CD4-positive, alpha-beta T cell treated with Interleukin-17A for 1 hour (primary cell): ENCODE measurements at places on chromosomes 1 and 21.
A peak's percentile ranks its signal among the peaks of the same experiment; 100 is the strongest.

DNA sequence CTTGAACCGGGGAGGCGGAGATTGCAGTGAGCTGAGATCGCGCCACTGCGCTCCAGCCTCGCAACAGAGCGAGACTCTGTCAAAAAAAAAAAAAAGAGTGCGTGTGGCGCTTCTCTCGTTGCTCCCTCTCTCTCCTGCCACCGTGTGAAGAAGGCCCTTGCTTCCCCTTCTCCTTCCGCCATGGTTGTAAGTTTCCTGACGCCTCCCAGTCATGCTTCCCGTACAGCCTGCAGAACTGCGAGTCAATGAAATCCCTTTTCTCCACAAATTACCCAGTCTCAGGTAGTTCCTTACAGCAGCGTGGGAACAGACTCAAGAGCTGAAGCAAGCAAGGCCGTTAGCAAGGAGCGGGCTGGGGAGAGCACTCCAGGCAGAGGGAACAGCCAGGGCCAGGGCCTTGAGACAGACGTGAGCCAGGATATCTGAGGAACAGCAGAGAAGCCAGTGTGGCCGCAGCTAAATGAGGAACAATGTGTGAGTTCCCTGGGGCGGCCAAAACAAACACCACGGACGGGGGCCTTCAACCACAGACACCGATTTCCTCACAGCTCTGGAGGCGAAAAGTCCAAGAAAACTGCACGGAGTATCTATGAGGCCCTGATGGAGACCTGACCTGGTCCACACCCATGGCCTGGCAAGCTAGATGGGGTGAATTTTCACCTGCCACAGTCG is 54.2 kb upstream of the ETS2 start:
- peak; percentile 12 for DNase-seq

DNA sequence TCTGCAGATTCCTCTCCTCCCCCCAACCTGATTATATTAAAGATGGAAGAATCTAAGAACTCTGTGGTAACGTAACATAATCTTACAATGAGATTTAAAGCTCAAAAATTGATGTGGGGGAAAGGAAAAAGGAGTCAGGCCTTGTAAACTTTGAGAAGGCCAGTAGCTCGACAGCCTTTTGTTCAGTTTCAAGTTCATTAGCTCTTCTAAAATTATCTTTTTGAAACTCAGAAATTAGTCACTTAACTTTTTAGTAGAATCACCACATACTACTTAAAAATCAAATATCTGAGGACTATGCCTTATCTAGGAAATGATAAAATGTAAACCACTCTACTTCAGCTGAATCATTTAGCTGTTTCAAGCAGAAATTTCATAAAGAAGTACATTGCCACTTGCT is 996.2 kb downstream of the AMY1C start:
- no peak for DNase-seq

- DNase-seq = peak; percentile 47
Observed at GRCh38 chr1:23601135-23601967, 42.0 kb upstream of the ID3 start.

DNA sequence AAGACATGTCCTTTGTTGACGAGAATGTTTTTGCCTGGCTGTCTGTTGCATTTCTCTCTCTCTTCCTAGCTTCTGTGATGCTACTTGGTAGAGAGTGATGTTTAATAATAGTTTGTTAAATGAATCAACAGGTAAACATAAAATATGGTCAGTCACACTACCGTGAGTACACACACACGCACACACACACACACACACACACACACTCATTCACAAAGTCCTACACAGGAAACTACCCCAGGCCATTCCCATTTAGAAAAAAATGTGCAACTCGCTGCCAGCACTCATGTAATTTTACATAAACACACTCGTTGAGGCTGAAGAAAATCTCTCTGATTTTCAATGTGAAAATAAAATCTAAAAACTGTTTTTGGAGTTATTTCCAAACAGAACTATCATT is 38.7 kb downstream of the RUNX1 start:
- no peak for DNase-seq

GRCh38 chr1:53365437-53366063 is 37.7 kb upstream of the LRP8 start:
- no peak for DNase-seq

- DNase-seq = no peak
Observed at GRCh38 chr21:16195538-16195910, 465.7 kb downstream of the USP25 start.

- no peak for DNase-seq
Observed at GRCh38 chr21:45931397-45931969, 50.1 kb upstream of the COL6A1 start.
